RCC 7860 (cell line): ENCODE measurements at places on chromosomes 4 and X.

GRCh38 chr4:48772556-48772955 is 7.5 kb downstream of the FRYL start:
- DNase-seq: no peak

DNA sequence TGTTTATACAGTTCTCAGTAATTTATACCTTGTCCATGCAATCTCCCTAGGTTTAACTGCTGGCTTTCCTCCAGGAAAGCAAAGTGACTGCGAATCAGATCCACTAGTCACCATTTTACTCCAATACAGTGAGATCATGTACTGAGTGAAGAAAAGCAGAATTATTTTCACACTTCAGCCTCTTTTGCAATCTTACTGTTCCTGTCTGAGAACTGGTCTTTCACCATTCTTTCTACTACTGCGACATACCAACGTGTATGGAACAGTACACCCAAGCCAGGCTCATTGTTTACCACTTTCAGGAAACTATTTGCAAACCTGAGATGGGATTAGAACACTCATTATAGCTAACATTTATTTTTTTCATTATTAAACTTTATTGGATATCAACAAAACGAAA is 8.0 kb upstream of the MSL3 start:
- no peak for DNase-seq

GRCh38 chr4:92847026-92847425 is 543.3 kb downstream of the GRID2 start:
- no peak for DNase-seq

DNA sequence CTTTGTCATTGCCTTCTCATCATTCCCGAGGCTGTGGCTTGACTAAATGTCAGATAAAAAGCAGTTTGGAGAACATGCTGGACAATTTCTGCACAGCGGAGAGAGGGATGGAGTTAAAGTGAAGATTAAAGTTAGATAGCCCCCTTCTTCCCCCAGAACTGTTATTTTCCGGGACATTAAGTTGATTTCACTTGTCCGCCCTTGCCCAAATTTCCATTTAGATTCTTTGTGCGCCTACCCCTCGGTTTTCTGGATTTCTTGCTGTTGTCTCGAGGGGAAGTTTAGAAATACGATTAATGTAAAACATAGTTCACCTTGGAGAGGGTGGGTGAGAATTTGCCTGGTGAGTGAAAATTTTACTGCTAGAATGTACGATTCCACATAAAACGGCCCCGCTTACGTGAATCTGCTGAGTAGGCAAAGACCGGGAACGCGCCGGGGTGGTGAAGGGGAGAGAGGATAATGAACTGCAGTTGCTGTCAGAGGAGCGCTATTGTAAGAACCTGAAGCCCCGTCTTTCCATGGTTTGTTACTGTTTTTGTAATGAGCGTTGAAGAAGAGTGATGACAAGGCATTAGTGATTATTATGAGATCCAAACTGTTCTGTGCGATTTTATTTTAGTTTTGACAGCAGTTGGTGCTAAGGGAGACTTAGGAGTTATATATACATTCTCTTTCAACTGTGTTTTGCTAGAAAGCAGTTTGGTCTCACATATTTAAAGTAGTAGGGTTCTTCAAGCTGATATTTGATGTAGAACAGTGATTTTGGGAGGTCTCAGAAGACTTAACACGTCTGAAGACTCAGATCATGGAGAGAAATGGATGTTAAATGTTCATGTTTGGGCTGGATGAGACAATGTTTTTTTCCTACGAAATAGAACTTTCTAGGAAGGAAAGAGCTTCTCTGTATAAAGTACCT is 73.0 kb downstream of the AFF1 start:
- DNase-seq: no peak
